Gastrocnemius medialis (tissue), 4 donors: ENCODE measurements at places on chromosomes 3 and 15. TPM values are rescaled to one million over a fixed set of nuclear protein-coding genes. Genes with fewer than 3 reads are reported as not detected.

Gene SRGAP3
- total RNA-seq: 2.3 TPM

Gene DLL4
- 6.0 TPM for total RNA-seq

DNA sequence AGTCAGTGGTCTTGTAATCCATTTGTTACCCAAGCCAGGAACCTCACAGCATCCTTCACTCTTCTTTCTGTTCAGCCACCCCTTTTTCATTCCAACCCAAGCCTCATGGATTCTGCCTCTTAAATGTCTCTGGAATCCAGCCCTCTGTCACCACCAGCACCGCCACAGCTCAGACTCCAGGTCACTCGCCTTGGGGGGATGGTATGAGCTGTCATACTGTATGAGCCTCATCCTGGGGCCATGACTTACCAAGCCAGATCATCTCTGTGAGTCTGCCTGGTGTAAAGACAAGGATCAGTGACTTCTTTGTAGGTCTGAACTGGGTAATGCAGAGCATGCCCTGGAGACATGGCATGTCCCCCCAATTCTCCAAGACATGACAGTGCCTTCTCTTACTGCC is 79.6 kb downstream of the PGPEP1L start:
- H3K27me3 ChIP-seq: no peaks in the 10 kb centered on the region
- H3K4me1 ChIP-seq: peaks cover 25% of the 10 kb centered on the region
- H3K4me3 ChIP-seq: no peak overlapping the region
- DNase-seq: no peak
- no peaks in the 10 kb centered on the region for H3K36me3 ChIP-seq

DNA sequence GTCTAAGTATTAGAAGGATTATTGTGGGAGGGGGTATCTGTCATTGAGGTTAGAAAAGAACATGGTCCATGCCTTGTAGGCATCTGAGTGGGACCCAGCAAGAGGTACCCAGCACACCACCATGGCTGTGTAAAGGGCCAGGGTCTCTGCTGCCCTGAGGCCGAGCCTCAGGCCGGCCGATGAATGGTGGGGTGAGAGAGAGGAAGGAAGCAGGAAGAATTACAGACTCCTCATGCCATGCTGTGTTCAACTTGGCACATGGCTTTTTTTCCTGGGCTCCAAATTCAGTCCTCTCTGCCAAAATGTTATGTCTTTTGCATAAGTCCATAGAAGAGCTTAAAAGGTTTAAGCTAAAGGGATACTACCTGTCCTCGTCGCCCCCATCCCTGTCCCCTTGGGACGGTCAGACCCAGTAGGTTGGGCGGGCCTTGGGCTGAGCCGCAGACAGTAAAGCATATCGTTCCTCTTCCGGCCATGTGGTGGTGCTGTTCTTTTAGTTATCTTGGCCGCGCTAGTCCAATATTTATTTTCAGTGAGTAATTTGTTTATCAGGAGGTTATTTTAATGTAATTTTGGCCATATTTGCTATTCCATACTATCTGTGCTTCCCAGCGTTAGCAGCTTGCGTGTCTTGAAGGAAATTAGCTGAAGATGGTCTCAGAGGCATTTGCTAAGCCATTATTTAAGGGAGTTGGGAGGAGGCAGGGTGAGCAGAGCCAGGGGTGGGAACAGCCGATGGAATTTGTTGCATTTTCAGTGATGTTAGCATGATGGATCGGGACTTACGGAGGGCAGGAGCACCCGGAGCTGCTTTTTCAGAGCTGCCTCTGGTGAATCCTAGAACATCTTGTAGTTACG is 152.4 kb downstream of the AGBL1 start:
- no peaks in the 10 kb centered on the region for H3K27me3 ChIP-seq
- no peak for DNase-seq
- H3K4me1 ChIP-seq: no peaks in the 10 kb centered on the region
- H3K36me3 ChIP-seq: no peaks in the 10 kb centered on the region
- H3K27ac ChIP-seq: no peak overlapping the region

GRCh38 chr3:126474498-126475412 is 936 bp downstream of the ZXDC start:
- no peaks in the 10 kb centered on the region for H3K27me3 ChIP-seq
- peaks cover 49% of the 10 kb centered on the region for H3K4me1 ChIP-seq
- H3K36me3 ChIP-seq: no peaks in the 10 kb centered on the region
- peak; percentile 66 for DNase-seq
- peak overlapping the region; percentile 74 for H3K4me3 ChIP-seq

DNA sequence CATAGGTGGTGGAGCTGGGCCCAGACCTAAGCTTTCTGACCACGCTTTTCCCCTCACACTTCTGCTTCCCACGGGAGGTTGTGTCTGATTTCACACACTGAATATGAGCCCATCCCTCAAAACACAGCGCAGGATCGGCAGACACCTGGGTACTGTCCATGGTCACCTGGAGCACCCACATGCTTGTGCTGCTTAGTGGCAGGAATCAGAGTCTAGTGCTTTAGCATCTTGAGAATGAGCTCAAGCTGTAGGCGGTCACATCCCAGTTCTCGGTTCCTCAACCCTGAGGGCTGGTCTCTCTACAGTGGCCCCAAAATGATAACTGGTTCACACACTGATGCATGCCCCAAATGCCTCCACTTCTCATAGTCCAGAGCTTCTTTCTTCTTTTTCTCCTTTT is 111.0 kb downstream of the SEMA5B start:
- DNase-seq: no peak
- no peaks in the 10 kb centered on the region for H3K4me1 ChIP-seq
- peaks cover 23% of the 10 kb centered on the region for H3K27me3 ChIP-seq
- no peaks in the 10 kb centered on the region for H3K36me3 ChIP-seq

DNA sequence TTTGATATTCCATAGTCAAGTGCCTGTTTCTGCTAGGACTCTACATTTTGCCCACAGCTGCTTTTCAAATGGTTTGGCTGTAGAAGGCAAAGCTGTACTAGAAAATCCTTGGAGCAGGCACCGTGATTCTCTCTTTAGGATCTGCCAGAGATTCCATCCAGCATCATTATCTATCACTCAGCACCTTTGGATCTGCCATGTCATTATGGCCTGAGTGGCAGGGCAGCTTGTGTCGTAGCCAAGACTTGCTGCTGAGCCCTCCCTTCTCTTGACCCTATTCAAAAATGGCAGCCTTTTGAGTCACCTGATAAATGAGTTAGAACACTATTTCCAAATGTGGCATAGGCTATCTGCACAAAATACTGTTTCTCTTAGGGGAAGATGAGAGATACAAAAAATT is 8.1 kb upstream of the CMSS1 start:
- peaks cover 5% of the 10 kb centered on the region for H3K4me1 ChIP-seq
- no peak overlapping the region for H3K4me3 ChIP-seq

GRCh38 chr3:151550642-151551041 is 89.8 kb upstream of the IGSF10 start:
- H3K4me3 ChIP-seq: no peak overlapping the region
- H3K27ac ChIP-seq: no peak overlapping the region
- H3K36me3 ChIP-seq: no peaks in the 10 kb centered on the region

Gene EFCC1
- total RNA-seq: 0.26 TPM

Gene CFAP20DC
- not detected for total RNA-seq

DNA sequence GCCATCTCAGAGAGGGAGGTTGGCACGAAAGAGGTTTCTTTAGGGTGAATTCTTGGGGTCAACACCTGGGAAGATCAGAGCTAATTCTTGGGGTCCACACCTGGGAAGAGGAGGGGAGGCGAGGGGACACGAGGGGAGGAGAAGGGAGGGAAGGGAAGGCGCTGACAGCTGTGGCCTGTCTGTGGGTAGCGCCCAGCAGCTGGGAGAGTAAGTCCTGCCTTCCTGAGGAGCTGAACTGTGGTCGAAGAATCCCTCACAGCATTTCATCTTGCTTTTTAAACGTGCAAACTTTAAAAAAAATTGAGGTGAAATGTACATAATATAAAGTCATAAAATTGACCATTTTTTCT is 63.2 kb upstream of the CGNL1 start:
- no peaks in the 10 kb centered on the region for H3K36me3 ChIP-seq
- no peak overlapping the region for H3K4me3 ChIP-seq
- H3K27me3 ChIP-seq: no peaks in the 10 kb centered on the region
- peak overlapping the region; percentile 18 for H3K27ac ChIP-seq
- peaks cover 7% of the 10 kb centered on the region for H3K4me1 ChIP-seq
